LHCN-M2 (cell line): ENCODE measurements at places on chromosomes 2 and 18. TPM values are rescaled to one million over a fixed set of nuclear protein-coding genes. Genes with fewer than 3 reads are reported as not detected.

KATNAL2 gene
- 18.1 and 19.4 TPM in 2 replicates for total RNA-seq

UGT1A5 gene
- total RNA-seq, result not detected in 2 replicates

CYRIA gene
- 3.5 and 4.5 TPM in 2 replicates for total RNA-seq

DNA sequence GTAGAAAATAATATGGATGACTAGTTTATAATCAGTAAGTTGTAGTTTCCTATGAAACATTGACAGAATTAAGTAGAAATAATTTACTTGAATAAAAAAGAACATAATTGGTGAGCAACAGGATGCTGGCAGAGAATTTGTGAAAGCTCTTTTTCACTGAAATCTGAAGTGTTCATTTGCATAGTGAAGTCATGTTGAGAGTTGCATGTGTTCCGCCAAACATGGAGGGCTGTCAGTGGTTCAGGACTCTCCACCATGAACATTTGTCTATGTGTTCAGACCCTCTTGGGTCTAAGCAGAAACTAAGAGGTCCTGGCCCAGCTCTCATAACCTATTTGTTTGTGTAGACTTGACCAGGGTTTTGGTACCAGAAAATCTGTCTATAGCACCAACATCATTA is 182.5 kb upstream of the LINC00305 start:
- no peak for DNase-seq

- no peak for DNase-seq
These were observed 466.6 kb downstream of the LPIN1 start for GRCh38 chr2:12212841-12213597.

PRSS56 gene
- 0.40 and 0.71 TPM in 2 replicates for total RNA-seq

- peak; percentile 1 for DNase-seq
These were observed 1154.5 kb upstream of the CHAC2 start for GRCh38 chr2:52613064-52613463.

DNA sequence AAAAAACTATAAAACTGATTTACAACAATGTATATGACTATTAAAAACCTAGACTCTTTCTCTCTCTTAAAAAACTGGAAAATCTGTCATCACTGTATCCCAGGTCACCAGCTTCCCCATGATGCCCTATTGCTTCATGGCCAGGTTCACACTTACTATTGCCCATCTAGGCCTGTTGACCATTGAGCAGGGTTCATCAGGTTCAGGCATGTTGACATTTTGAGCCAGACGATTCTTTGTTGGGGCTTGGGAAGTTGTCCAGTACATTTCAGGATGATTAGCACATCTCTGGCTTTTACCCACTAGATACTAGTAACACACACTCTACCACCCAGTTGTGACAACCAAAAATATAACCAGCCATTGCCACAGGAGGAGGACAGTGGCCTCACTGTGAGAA is 26.9 kb upstream of the RAB27B start:
- no peak for DNase-seq

LANCL1 gene
- 41.8 and 53.8 TPM in 2 replicates for total RNA-seq

- no peak for DNase-seq
These were observed 139.2 kb downstream of the SLC4A3 start for GRCh38 chr2:219766658-219767057.

DNA sequence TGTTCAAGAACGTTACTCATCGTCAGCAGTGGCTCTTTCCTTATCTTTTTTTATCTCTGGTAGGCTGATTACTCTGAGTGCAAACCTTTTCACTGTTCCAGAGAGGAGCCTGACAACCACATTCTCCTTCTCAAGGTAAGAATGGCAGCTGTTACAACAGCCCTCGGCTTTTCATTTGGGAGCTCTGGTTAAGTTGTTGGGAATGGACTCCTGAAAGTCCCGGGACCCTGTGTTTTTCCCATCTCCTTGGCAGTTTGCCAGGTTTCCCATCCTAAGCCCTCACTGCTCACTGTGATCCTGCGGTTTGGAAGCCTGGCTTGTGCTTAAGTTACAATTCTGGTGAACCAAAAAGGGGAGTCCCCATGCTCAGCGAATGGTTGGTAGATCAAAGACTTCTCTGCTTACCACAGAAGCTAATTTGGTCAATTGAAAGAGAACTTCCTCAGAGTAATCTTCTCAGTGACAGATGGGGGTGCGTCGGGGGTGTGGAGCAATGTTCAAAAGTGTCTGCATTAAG is 122.3 kb downstream of the LYPD6B start:
- DNase-seq, result peak; percentile 37
